ENCODE measurements at places on chromosomes 16 and 17. TPM values are rescaled to one million over a fixed set of nuclear protein-coding genes. Genes with fewer than 3 reads are reported as not detected.

Gene RNU2-1
- 2,936 TPM for total RNA-seq

Gene G6PC3
- 37.1 TPM for total RNA-seq

Gene MYO1D
- total RNA-seq, result 15.8 TPM

Gene CDK3
- total RNA-seq, result 5.0 TPM

Gene TRPV2
- total RNA-seq, result 67.3 TPM

Gene EME2
- total RNA-seq, result 21.0 TPM

All from CD8-positive, alpha-beta memory T cell (primary cell).